ENCODE measurements at places on chromosomes 3 and 15.

- DNase-seq: no peak
Observed at GRCh38 chr3:170267793-170268192, 45.6 kb downstream of the PRKCI start.

- no peak for DNase-seq
Observed at GRCh38 chr3:115348951-115349745, 202.1 kb upstream of the ZBTB20 start.

DNA sequence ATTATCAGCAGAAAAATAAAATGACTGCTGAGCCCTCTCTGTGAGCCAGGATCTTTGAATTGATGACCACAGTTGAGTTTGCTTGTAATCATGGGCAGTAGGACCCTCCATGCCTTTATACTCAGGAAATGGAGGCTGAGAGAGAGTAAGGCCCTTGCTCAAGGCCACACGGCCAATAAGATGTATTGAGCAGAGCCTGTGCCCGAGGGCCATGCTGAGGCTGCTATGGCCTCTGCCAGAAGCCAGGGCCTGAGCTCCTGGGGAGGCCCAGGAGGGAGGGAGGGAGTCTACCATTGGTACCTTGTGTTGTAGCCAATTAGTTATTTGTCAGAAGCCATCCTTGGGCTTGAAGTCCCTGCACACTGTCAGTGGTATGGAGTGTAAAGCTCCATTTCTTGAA is 151.4 kb downstream of the DNAJB8 start:
- no peak for DNase-seq

GRCh38 chr3:133112666-133113065 is 74.5 kb downstream of the TMEM108 start:
- DNase-seq: no peak

- no peak for DNase-seq
Observed at GRCh38 chr3:174325834-174326700, 533.1 kb upstream of the NAALADL2 start.

DNA sequence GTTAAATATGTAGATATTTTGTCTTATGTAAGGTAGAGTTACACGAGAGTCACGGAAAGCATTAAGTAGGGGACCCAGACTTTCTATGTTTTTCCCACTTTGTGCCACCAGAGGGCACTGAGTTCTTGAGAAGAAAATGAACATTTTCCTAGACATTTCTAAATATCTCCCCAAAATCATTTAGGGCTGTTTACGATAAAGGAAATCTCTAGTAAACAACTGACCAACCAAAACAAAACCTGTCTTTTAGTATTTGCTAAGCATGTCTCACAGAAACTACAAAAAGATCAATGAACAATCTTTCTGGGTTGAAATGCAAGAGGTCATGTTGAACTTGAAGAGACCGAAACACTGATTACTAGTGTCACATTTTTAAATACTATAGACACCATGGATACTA is 16.1 kb downstream of the POU1F1 start:
- peak; percentile 8 for DNase-seq

GRCh38 chr3:32641356-32641755 is 43.6 kb upstream of the CNOT10 start:
- no peak for DNase-seq

DNA sequence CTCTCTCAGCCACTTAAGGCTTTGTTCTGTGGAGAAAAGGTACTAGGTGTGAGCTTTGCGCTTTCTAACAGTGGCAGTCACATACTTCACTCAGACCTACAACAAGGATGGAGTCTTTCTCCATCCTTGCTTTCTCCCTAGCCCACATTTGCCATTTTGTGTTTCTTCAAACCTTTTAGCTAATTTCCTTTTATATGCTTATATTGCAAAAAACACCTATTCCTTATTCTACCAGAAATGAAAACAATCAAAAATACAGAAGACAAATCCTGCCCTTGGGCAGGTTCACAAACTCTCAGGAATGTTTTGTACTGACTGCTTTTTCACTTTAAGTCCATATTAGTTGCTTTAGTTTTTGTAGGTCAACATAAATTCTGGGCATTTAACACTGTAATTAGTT is 914.2 kb downstream of the SQOR start:
- no peak for DNase-seq

- no peak for DNase-seq
Observed at GRCh38 chr3:118760585-118761290, 273.9 kb downstream of the IGSF11 start.

GRCh38 chr3:50405249-50405648 is 45.9 kb upstream of the TMEM115 start:
- DNase-seq: peak; percentile 69

- no peak for DNase-seq
Observed at GRCh38 chr3:185645596-185646381, 59.7 kb downstream of the SENP2 start.

DNA sequence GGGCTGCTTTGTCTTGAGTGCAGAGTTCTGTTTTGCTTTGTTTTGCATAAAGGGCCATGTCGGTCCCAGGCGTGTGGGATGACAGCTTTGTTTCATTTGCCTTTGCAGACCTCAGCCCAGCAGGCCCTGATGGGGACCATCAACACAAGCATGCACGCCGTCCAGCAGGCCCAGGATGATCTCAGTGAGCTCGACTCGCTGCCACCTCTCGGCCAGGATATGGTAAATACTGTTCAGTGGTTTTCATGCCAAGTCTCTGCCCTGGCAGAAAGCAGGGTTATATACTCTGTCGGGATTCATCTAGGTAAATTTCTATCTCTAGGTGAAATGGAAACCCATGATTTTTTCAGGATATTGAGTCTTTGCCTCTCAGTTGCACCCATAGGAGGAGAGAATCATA is 343.9 kb upstream of the TPM1 start:
- DNase-seq: no peak

DNA sequence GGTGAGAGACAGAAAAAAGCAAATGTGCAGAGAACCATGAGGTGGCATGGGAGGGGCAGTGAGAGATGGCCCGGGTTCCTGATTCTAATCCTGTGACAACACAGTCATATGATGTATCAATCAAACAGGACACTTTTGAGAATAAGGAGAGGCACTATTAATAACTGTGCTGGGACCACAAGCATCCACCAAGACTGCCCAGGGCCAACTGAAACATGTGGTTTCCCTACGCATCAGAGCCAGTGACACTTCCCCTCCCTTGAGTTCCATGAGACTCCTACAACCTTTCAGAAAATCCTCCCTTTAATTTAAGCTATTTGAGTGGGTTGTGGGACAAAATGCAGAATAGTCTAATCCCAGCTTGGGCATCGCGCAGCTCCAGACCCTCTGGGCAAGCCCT is 17.4 kb downstream of the SH3BP5 start:
- no peak for DNase-seq

GRCh38 chr3:18987862-18988447 is 160.4 kb upstream of the KCNH8 start:
- no peak for DNase-seq

- DNase-seq: no peak
Observed at GRCh38 chr15:81295486-81296121, 28.3 kb downstream of the STARD5 start.

DNA sequence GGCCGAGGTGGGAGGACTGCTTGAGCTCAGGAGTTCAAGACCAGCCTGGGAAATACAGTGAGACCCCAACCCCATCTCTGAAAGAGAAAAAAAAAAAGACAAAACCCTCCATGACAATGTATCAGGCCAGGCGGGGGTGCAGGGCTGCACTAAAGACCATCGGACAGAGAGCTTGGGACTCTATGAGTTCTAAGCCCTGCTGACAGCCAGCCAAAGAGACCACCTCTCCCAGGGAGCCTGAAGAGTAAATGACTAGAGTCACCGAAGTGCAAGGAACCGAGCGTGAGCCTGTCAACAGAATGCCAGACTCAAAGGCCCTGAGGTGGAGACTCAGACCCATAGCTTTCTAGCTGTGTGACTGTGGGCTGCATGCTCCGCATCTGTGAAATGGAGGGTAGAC is 12.5 kb downstream of the POC1A start:
- DNase-seq: no peak

DNA sequence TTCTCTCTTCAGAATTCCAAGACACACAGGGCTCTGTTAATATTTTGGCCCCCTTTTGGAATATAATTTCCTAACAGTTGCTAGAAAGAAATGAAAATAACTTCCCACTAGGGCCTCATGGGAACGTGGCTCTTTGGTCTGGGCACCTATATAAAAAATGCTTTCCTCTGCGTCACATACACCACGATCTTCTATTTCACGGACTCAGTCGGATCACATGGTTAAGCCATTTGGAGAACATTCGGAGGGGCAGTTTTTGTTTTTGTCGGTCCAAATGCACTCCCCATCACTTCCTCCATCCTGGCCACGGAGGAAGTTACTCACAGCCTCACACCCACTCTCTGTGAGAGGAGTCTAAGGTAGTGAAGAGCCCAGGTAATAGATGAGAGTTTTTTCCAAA is 21.0 kb downstream of the TMEM44 start:
- DNase-seq: no peak

Data from K562 (cell line).